ENCODE measurements at places on chromosomes 2 and 18. TPM values are rescaled to one million over a fixed set of nuclear protein-coding genes. Genes with fewer than 3 reads are reported as not detected.

The LINC00305 gene
- not detected for total RNA-seq

The ANKAR gene
- total RNA-seq: 5.4 TPM

The SERPINB10 gene
- 1.9 TPM for total RNA-seq

DNA sequence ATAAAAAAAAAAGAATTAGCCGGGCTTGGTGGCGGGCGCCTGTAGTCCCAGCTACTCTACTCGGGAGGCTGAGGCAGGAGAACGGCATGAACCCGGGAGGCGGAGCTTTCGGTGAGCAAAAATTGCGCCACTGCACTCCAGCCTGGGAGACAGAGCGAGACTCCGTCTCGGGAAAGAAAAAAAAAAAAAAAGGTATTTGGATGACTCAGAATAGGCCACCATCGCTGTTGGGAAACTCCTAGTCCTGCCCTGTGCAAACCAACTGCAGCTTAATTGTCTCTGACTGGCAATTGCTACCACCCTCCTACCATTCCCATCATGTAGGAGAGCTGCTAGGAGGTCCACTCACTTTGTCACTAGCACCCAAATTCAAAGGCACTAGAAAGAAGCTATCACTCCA is 43.5 kb downstream of the ATP8B1 start:
- no peak for DNase-seq

DNA sequence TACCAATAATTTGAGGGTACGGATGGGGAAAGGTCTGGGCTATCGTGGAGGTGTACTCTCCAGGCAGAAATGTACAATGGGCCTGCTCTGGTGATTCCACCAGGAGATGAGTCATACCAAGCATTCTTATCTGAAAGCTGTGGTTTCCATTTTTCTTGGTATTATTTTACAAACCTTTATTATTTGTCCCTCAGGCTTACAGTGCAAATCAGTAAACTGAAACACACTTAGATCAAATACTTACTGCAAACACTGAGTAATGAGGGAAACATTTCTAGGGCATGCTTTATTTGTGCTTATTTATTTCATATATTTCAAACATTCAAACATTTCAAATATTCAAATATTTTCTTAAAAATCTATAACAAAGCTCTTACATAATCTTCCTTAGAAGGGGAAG is 319.8 kb downstream of the RND3 start:
- no peak for DNase-seq
